ENCODE measurements at places on chromosomes 6 and 20.

DNA sequence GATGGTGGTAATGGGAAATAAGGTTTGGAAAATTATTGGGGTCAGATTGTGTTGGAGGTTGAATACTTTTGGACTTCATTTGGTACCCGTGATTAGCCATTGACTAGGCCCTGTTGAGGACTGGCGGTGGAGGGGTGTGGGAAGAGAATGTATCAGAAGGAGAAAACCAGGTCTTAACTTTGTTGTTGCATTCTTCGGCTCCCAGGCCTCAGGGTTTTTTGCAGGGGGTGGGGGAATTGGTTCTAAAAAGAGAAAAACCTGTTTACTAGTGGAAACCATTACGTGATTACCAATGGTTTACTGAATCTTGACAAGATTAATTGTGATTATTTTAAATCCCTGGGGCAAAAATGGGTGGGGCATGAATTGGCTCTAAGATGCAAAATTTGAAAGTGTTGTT, 85.1 kb downstream of the PHF20 start:
- DNase-seq = no peak

DNA sequence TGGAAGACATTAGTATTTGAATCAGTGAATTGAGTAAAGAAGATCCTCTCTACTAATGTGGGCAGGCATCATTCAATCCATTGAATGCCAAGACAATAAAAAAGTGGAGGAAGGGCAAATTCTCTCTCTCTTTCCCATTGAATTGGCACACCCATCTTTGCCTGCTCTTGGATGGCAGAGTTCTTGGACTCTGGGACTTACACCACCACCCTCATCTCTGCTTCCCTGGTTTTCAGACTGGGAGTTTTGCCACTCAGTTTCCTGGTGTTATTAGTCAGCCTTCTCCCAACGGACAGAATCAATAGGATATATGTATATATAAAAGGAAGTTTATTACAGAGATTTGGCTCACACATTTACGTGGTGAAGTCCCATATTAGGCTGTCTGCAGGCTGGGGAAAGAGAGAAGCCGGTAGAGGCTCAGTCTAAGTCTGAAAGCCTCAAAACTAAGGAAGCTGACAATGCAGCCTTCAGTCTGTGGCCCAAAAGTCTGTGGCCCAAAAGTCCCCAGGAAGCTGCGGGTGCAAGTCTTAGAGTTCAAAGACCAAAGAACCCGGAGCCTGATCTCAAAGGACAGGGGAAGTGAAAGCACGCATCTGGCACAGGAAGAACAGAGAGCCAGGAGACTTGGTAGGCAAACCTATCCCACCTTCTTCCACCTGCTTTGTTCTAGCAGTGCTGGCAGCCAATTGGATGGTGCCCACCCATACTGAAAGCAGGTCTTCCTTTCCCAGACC, 64.4 kb downstream of the SMPDL3A start:
- no peak for DNase-seq

- no peak for DNase-seq
Observed at GRCh38 chr6:170244721-170245474, 46.0 kb downstream of the DLL1 start.

DNA sequence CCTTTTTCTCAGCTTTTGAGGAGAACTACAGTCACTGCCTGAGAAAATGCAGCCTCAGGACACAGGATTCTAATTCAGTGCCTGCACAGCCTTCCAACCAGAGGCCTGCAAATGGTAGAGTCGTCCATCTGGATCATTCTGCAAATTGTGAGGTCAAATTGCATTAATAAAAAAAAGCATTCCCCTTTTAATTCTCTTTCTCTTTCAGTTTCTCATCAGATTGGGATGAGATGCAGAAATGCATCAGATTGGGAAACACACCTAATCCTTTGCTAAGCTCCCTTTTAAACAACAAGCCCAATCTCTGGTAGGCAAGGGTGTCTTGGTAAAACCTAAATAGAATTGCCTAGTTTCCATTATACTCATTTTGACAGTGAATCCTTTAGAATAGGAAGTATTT, 838.8 kb downstream of the MAFB start:
- DNase-seq = no peak

DNA sequence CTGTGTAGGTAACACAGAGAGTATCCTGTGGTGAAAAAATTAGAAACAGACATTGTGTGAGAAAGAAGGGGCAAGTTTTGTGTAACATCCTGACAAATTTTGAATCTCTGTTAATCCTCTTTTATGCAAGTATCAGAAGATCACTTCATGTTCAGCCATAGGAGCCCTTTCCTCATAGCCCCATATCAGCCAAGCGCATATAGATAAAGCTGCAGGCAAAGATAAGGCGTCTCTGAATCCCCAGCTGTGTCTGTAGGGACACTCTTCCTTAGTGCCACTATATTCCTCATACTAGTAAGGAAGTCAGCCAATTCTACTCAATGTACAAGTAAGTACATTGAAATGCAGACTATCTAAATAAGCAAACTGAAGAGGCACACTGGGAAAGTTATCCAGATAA, 22.3 kb downstream of the HTR1E start:
- DNase-seq = no peak

GRCh38 chr20:41223112-41223511, 85.8 kb downstream of the PLCG1 start:
- DNase-seq = no peak

- no peak for DNase-seq
Observed at GRCh38 chr20:9409352-9409751, 105.0 kb upstream of the LAMP5 start.

DNA sequence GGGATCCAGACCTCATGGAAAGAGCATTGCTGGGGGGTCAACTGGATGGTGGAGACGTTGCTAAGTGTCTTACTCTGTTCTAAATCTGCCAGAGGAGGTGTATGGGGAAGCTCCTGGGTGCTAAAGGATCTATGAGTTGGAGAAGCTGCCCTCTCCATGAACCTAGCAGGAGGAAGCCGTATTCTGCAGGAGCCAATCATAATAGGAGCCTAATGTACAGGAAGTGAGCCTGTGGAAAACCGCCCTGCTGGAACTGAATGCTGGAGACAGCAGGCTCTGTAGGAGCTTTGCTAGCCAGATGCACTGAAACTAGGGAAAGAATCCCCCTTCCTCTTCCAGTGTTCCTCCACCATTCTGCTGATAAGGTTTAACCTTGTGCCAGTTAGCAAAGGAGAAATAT, 10.9 kb downstream of the CASP8AP2 start:
- no peak for DNase-seq
